Spinal cord (tissue), 10 donors: ENCODE measurements at places on chromosomes 11 and 22.

GRCh38 chr11:116862951-116863350, 25.5 kb upstream of the APOA1 start:
- no peak for DNase-seq

DNA sequence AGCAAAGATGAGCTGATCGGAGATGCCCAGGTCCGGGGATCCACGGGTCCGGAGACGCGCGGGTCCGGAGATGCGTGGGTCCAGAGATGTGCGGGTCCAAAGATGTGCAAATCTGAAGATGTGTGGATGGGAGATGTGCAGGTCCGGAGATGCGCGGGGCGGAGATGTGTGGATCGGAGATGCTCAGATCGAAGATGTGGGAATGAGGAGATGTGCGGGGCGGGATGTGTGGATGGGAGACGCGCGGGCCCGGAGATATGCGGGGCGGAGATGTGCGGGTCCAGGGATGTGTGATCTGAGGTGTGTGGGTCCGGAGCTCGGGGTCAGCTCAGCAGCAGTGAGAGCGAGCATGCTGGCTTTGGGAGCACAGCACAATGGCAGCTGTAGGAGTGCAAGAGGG, 35.5 kb downstream of the CDPF1 start:
- DNase-seq = no peak

GRCh38 chr11:114801773-114802172, 123.4 kb downstream of the NXPE2 start:
- DNase-seq = no peak

- no peak for DNase-seq
Observed at GRCh38 chr11:39569789-39570188, 1889.7 kb downstream of the LRRC4C start.

- DNase-seq = peak; percentile 66
Observed at GRCh38 chr22:20940186-20940651, 23.0 kb downstream of the CRKL start.

- DNase-seq = no peak
Observed at GRCh38 chr11:74035264-74035663, 26.4 kb upstream of the UCP3 start.

DNA sequence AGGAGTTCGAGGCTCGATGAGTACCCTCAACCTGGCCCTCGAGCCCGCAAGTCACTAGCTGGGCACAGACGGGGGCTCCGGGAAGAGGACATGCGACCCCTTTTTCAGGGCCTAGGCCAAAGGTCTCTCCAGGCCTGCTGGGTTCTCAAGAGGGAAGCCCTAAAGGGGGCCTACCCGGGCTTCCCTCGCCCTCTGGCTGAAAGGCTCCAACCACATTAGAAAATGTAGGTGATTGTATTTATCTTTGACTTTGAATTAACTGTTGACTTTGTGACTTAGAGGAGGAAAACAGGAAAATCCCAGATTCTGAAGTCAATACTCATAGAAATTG, 7.3 kb upstream of the PAX6 start:
- DNase-seq = no peak

- no peak for DNase-seq
Observed at GRCh38 chr11:10641177-10641911, 52.2 kb downstream of the IRAG1 start.

GRCh38 chr11:31812383-31813381, 1.6 kb upstream of the PAX6 start:
- no peak for DNase-seq

GRCh38 chr11:14336507-14337503, 22.2 kb downstream of the RRAS2 start:
- DNase-seq = no peak

DNA sequence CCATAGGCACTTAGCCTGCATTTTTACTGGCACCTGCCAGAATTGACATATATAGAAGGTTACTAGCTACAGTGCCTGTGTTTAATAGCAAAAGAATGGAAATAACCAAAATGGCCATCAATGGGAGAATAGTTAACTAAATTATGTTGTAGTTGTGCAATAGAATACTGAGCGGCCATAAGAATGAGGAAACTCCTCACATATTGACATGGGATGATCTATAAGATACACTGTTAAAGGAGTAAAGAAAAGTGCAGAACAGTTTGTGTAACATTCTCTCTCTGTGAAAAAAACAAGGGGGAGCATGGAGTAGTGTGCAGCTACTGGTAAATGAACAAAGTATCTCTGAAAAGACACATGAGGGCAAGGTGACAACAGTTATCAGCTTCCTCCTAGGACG, 21.5 kb downstream of the ARAP1 start:
- DNase-seq = no peak

GRCh38 chr11:112285841-112286311, 25.2 kb upstream of the PLET1 start:
- DNase-seq = peak; percentile 25

GRCh38 chr11:74004759-74005615, 3.9 kb downstream of the UCP3 start:
- peak; percentile 55 for DNase-seq

- DNase-seq = no peak
Observed at GRCh38 chr11:111730871-111731591, 35.2 kb downstream of the PPP2R1B start.

GRCh38 chr11:78630155-78630554, 55.5 kb upstream of the NARS2 start:
- DNase-seq = no peak

- DNase-seq = no peak
Observed at GRCh38 chr11:76629853-76630599, 40.5 kb downstream of the LRRC32 start.

DNA sequence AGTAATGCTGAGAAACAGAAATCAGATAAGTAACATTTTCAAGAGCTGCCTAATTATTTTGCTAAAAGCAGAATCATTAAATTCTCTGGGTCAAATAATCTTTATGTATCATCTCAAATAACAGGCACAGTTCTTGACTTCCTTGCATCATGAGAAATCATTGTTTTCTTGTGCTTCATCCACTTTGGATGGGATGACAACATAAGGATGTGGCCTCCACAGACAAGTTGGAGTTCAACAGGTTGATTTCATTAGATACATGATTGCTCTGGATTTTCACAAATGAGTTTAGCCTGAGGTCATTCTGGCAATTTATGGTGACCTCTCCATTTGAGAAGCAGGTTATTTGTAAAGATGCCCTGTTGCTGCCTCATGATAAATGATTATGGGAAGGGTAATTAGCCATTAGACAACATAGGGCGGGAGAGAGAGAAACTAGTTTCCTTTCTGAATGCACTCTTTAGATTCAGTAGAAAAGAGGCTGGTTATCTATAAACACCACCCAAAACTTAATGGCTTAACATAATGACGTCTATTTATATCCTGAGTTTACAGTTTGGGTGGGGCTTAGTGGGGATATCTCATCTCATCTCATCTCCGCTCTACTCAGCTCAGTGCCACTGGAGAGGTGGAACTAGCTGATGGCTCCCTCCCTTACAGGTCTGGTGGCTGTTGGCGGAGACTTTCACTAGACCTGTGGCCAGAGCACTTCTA, 35.0 kb upstream of the ADORA2A start:
- no peak for DNase-seq

GRCh38 chr22:30208631-30209603, 37.6 kb downstream of the LIF start:
- no peak for DNase-seq

GRCh38 chr11:35348898-35349687, 70.3 kb downstream of the SLC1A2 start:
- DNase-seq = no peak

GRCh38 chr22:50112151-50113118, 22.6 kb downstream of the MOV10L1 start:
- no peak for DNase-seq

DNA sequence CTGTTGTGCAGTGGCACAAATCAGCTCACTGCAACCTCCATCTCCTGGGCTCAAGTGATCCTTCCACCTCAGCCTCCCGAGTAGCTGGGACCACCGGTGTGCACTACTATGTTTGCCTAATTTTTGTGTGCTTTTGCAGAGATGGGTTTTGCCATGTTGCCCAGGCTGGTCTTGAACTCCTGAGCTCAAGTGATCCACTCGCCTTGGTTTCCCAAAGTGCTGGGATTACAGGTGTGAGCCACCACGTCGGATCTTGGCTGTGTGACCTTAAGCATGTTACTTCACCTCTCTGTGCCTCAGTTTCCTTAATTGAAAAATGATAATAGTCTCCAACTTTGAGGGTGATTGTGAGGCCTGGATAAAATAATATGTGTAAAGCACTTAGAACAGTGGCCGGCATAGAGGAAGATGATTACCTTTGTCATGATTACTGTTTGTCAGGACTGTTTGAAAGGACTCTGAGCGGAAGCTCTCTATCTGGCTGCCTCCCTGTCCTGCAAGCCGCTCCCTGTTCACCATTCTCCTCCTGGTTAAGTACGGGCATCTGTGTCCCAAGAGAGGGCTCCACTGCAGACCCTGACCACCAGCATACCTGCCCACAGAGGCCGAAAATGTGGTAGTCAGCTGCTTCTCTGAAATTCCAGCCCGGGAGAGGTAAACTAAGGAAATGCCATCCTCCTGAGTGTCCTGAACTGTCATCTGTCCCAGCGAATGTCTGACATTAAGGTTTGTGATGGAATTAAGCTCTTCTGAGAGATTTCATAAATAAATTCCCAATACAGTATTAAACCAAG, 73.6 kb downstream of the MICAL2 start:
- DNase-seq = no peak

DNA sequence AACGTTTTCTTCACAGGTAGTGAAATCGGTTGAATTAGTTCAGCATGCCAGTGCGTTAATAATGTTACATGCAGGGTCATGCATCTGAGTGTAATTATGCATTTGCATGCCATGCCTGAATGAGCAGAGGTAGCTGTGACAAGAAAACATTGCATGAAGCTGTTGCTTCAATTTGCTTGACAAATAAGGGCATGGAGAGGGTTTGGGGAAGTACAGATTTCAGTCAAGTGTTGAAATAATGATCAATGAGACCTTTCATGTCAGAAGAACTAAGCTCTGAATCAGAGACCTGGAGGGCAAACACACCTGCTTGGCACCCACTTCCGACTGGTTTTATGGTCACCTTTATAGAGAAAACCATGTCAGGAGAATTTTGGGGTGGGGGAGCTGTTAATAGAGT, 221.4 kb downstream of the DBX1 start:
- DNase-seq = peak; percentile 27

DNA sequence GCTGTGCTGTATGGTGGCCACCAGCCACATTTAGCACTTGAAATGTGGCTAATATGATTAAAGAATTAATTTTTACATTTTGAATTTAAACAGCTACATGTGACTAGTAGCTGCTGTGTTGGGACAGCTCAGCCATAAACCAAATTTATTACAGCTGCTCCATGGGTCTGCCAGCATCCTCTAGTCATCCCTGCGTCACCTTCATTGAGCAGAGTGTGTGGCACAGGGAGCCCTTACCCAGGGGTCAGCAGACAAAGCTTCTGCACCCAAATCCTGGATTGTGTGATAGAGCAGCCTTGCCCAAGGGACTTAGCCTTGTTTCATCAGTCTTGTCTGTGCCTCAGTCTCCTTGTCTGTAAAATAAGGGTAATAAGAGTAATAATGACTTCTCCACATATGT, 19.4 kb upstream of the ACCSL start:
- no peak for DNase-seq

DNA sequence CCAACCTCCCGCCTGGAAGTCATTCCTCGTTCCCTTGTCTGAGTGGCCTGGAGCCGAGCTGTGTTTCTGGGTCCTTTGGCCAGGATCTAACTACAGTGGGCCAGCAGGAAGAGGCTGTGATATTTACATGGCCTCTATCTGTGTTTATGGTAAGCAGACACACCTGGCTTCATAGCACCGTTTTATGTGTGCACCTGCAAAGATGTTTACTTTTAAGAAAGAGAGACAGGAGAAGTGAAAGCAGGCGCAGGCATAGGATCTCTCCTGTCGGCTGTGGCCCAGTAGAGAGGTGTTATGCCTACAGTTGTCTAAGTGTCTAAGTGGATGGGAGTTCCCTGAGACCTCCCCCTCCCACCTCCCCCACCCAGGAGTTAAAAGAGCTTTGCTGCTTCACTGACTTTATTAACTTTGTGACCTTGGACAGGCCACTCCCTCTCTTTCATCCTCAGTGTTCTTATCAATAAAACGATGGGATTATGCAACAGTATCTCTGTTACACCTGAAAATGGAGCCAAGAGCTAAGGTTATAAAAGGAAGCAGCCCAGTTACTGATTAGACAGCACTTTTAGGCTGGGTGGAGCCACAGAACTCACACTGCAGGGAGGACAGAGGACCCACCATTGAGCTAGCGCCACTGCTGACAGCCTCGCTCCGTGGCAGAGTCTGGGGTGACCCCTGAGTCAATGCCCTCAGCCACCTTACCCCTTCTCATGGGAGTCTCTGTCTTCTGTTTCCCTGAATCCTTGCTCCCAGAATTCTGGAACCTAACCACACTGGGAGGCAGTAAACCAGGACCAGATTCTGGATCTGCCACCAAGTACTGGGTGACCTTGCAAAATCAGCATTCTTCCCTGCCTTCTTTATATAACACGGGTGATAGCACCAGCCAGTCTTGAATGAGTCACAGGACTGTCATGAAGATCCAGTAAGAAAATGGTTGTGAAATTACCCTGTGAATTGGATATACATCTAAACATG, 22.0 kb downstream of the ST14 start:
- DNase-seq = no peak

DNA sequence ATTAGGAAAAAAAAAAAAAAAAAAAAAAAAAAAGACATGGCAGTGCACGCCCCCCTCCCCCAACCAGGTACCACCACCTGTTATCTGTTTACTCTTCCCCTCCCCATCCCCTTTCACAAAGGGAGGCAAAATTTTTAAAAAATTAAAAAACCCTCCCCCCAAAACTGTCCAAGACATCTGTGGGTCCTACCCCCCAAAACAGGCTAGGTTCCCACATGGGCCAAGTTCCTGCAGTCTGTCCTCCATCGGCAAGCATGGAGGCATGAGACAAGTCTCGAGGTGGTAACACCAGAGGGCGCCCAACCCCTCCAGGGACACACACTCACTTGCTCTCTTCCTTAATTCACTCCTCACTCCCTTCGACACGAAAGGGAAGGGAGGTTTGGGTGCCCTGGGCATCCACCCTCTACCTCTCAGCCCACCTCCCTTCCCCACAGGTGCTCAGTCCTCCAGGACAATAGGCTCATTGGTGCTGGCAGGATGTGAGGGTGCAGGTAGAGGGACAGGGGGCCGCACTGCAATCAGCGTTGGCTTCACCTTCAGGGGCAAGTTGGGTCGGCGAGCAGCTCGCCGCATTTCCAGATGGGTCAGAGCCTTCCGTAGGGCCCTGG, 2.2 kb upstream of the TUT1 start:
- peak; percentile 83 for DNase-seq

GRCh38 chr11:18936002-18936673, 3.1 kb downstream of the MRGPRX1 start:
- DNase-seq = no peak

DNA sequence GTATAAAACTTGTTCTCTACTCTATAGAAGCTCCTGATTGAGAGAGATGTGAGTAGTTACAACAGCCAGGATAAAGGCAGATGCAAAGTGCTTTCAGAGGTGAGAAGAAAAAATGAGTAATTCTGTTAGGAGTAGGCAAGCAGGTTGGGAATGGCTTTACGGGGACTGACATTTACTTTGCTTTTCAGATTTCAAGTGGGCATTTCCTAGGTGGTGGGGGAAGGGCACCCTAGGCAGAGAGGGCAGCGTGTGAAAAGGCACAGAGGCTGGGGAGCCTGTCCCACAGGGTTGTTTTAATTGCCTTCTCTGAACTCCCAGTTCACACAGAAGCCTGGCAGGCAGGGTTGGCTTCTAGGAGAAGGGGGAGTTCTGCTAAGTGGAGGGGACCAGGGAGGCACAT, 106.5 kb downstream of the NAV2 start:
- DNase-seq = no peak

GRCh38 chr22:36760786-36761185, 15.1 kb downstream of the IFT27 start:
- peak; percentile 92 for DNase-seq

GRCh38 chr22:27409299-27409698, 392.3 kb downstream of the MN1 start:
- no peak for DNase-seq

GRCh38 chr11:2393111-2393868, 7.3 kb upstream of the TSSC4 start:
- no peak for DNase-seq
